AG20443 (cell line): ENCODE measurements at places on chromosomes 1 and 21.

DNA sequence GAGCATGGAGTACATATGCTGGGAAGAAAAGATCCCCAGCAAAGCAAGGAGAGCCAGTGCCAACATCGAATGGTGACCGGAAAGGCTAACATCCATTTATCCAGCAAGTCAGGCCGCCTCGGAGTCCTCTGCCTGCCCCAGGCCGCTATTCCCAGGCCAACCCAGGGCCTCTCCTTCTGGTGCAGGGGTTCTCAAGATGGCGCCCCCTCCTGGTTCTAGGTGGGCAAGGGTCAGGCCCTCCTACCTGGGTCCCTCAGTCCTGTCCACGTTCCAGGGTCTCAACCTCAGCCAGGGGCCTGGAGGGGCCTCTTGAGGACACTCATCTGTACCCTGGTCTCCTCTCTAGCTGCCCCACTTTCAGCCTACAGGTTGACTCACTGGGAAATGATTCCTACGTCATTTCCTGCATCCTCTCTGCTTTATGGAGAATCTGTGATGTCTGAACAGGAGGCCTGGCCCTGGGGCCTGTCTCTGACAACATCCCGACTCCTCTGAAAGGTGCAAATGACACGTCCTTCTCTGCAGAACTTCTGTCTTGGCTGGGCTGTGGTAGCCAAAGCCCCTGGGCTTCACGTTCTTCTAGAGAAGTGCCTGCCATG is 145.3 kb downstream of the PSMG1 start:
- no peak for DNase-seq

DNA sequence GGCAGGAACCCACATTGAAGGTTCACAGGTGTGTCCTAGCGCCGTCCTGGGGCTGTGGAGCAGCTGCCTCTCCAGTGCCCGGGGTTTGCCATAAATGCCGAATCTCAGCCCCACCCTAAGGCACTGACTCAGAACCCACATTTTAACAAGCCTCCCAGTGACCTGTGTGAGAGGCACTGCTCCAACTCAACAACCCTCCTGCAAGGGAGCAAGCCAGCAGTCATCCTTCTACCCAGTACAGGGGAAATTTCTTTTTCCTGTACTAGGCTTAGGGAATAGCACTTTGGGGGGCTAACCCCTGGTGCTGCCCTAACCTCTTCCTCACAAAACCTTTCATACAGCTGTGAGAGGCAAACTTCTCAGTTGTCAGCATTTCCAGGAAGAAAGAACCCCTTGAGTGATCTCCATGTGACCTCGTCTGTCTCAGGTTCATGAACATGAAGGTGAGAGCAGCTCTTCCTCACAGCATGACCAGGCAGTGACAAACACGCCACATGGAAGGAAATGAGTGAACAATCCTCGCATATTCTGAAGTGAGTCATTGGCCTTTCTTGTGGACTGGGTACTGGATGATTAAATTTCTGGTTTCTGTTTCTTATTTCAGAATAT is 11.4 kb upstream of the BCAR3 start:
- peak; percentile 80 for DNase-seq

GRCh38 chr1:21567241-21568005 is 58.2 kb downstream of the ALPL start:
- DNase-seq, result peak; percentile 52

- no peak for DNase-seq
Observed at GRCh38 chr1:223102797-223103533, 40.1 kb downstream of the TLR5 start.

GRCh38 chr1:30524840-30525617 is 198.4 kb downstream of the MATN1 start:
- no peak for DNase-seq

DNA sequence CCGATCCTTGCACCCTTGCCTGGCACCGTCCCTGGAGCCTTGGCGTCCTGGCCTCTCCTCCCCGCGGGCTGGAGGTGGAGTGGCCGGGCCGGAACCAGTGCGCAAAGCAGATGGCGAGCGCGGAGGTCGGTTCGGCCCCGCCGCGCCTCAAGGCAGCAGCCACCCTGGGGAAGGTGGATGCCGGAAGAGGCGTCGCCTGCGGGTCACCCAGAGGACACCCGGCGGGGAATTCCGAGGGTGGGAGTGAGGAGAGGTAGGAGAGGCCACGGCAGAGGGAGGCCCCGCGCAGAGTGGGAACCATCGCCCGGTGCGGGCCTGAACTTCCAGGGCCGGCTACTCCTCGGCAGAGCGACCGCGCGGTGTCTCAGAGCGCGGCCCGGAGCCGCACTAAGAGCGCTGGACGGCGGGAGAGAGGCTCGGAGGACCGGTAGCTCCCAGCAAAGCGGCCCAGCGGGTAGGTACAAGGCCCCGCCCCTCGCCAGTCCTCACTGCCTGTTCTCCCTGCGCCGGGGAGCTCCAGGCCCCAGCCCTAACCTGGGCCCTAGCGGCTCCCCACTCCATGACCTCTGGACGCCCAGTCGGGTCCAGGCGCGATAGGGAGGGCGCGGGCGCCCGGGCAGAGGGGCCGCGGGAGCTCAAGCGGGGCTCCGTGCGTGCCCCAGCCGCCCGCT is at the start of gene RNF207:
Gene RNF207, plus strand, starts transcription at position 271 of the 671 bp plus-strand sequence. CDS start 417 bp downstream, outside the sequence.
- peak; percentile 72 for DNase-seq

DNA sequence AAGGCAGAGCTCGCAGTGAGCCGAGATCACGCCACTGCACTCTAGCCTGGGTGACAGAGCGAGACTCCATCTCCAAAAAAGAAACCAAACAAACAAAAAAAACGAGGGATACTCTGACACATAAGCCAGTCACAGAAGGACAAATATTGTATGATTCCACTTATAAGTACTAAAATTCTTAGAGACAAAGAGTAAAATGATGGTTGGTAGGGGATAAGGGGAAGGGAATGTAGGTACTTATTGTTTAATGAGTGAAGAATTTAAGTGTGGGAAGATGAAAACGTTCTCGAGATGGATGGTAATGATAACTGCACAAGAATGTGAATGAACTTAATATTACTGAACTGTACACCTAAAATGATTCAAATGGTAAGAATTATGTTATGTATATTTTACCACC is 66.7 kb upstream of the GUCA2A start:
- DNase-seq, result no peak

DNA sequence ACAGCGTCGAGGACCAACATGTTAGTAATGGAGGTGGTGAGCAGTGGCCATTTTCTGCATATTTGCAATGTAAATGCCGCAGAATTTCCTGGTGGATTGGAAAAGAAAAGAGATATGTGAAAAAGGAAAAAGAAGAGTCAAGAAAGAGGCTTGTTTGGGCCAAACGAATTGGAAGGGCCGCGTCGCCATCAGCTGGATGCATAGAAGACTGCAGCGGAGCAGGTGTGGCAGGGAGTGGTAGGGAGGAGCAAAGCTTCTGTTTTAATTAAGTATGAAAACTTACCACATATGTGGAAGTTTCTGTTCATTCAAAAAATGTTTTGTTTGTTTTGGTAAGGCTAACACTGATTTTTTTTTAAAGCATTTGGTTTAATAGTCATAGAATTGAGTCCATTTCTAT is 690.7 kb downstream of the NCAM2 start:
- DNase-seq, result peak; percentile 17

GRCh38 chr1:111191496-111191895 is 8.9 kb downstream of the DENND2D start:
- DNase-seq, result peak; percentile 91

DNA sequence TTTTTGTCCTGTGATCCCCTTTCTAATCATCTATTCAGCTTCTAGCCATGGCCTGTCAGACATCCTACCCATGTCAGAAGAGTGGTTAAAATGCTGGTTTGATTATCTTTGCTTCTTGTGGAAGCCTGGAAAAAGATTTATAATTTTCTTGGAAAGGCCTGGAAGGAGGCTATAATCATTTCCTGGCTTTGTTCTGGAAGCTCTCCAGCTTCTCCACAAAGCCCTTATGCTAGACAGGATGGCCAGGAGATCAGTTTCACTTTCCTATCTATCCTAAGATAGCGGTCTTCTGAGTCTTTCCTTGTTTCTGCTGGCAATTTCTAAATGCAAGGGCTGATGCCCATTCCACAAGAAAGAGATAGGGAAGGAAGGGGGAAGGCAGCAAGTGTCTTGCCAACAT is 90.9 kb upstream of the SLC44A3 start:
- peak; percentile 68 for DNase-seq

DNA sequence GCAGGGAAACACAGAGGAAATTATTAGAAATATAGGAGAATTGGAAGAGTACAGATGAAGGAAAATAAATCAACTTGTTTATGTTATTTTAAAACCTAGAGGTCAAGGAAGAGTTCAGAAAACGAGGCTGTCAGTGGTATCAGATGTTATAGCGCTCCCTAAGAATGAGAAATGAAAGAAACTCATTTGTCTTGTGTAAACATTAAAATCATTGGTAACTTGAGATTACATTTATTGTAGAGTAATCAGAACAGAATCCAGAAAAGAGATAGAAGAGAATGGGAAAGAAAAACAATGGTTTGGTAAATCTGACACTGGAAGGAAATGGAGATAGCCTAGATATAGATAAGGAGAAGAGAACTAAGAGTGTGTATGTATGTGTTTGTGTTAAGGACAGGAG is 106.4 kb downstream of the ATF6 start:
- no peak for DNase-seq

GRCh38 chr1:245858722-245859492 is 648.2 kb downstream of the SMYD3 start:
- no peak for DNase-seq

DNA sequence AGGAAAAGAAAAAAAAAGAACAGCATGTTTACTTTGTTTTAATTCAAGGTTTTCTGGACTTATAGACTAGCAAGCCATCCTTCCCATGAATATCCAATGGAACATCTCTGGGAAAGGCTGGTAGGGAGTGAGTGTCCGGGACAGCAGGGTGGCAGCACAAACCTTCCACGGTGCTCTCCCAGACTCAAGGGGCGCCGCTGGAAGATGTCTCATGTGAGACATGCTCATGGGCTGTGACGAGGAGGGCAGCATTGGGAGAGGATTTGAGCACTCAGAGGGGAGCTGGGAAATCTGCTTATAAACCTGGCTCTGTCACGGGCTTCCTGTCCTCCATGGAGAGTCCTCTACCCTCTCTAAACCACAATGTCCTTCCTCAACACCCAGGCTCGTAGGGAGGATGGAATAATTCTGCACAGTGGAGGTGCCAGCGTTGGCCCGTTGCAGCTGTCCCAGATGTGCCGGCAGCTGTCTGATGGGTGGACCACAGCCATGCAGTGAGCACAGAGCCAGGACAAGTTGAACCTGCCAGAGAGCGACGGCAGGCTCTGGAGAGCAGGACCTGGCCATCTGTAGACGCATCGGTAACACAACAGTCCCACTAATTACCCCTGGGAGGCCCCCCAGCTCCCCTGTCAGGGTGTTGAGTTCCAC is 100.1 kb upstream of the IGSF21 start:
- no peak for DNase-seq

DNA sequence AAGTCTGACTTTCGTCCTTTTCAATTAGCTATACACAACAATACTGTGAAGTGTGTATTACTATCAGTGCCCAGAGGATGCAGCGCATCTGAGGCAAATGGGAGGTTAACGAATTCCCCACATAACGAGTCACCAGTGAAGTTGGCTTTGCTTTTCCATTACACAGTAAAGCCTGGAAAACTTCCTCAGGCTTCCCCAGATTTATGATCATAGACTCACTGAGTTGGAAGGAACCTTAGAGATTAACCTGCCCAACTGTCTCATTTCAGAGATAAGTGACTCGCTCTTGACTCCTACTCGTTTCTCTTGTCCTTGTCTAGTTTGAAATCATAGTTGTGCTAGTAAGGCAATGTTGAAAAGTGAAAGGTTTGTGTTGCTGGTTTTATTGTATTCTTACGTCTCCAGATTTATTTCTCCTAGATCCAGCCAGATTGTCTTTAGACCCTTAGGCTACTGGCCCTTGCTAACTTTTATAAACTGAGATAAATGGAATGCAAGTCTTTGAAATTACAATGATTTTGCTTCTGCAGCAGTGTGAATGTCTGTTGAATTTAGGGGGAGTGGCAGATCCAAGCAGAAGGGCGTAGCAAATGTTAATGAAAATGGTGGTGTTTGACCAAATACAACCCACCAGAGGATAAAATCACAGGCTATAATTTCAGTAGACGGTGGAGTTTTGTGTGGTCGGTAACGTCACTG is 17.3 kb downstream of the S1PR1 start:
- DNase-seq, result peak; percentile 61

DNA sequence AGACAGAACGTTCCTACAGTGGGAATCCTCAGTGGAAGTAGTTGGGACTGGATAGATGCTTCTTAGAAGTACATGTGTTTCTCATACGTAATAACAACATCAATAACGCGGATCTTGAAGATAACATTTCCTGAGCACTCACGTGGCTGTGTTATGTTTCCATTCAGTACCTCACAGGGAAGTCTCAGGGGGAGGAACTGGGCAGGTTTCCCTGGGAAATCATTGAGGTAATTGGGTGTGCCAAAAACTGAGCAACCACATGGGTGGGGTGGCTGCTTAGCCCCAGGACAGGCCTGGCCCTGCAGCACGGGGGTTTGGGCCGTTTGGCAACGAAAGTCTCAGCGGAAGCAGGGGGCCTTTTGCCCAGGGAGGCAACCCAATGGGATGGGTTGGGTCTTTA is 133.8 kb downstream of the ZSCAN20 start:
- no peak for DNase-seq
